K562 (cell line): ENCODE measurements at places on chromosomes 2 and 18. TPM values are rescaled to one million over a fixed set of nuclear protein-coding genes. Genes with fewer than 3 reads are reported as not detected.

Gene ASNSD1
- 28.4 and 30.3 TPM in 2 replicates for polyA plus RNA-seq

- no peak for DNase-seq
Measured at GRCh38 chr2:240615396-240615795, 9.9 kb upstream of the GPR35 start.

Gene AFF3
- polyA plus RNA-seq, result not detected in 2 replicates

Gene TMEM182
- 6.3 and 7.8 TPM in 2 replicates for polyA plus RNA-seq

- no peak for DNase-seq
Measured at GRCh38 chr2:37683921-37684780, 12.7 kb upstream of the CDC42EP3 start.

DNA sequence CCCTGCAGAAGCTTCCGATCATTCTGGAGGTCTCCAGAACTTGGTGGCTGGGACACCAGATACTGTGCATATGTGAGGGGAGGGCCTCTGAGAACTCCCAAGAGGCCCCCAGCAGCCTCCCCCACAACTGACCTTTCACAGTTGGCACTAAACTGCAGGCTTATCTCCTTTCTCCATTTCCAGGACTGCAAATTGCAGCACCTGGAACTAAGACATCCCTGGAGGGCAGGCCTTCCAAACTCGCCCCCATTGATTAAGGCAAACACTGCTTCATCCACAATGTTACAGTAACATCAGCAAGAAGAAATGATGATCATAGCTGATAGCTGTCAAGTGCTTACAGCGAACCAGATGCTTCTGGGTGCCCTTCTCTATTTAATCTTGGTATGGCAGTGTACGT lies 67.9 kb downstream of the TGOLN2 start:
- DNase-seq, result no peak

Gene SNRPD1
- polyA plus RNA-seq, result 285 and 313 TPM in 2 replicates

DNA sequence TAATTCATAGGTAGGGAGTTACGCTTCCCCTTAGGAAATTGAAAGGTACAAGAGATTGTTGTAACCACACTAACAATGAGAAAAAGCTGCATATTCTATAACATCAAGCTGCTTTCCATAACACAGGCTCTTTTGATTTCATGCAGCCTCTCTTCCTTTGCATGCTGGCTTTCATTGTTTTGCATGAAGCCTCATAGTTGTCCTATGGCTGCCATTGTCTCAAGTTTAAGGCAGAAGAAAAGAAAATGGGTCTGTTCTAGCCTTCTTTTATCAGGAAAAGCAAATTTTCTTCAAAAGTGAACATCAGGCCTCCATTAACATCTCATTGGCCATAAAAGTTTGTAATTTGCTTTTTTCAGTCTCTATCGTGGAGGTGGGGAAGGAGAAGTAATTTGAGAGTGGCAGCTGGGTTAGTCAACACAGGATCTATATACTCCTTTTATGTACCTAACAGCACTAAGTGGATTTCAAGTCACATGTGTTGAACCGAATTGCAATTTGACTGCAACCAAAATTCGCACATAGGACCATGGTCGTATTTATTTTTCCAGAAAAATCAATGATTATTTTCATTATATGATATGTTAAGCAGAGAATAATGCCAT lies 248.5 kb upstream of the RND3 start:
- no peak for DNase-seq

Gene CREG2
- not detected in 2 replicates for polyA plus RNA-seq

- DNase-seq, result no peak
Measured at GRCh38 chr2:239429473-239430350, 28.9 kb upstream of the HDAC4 start.
